CD4-positive, CD25-positive, alpha-beta regulatory T cell (primary cell): ENCODE measurements at places on chromosomes 1 and 21.
A peak's percentile ranks its signal among the peaks of the same experiment; 100 is the strongest.

DNA sequence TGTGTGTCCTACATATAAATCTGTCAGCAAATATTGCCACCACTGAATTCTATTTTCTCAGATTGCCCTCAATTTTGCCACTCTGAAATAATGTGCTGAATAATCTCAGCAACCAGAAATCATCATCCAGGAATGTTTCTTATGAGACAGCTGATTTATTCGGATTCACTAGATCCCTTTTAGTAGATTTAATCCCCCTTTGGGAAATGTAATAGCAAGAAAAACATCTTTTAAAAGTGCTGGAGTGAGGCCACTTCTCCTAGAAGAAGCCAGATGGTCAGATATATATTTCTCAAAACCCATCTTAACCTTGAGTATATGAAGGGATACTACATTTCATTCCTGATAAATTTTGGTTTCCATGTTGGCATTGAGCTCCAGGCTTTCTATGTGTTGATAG lies 327.7 kb downstream of the SMYD3 start:
- H3K4me3 ChIP-seq: no peak overlapping the region
- H3K36me3 ChIP-seq: no peaks in the 10 kb centered on the region
- no peak for DNase-seq
- no peak overlapping the region for H3K27ac ChIP-seq
- H3K4me1 ChIP-seq: no peaks in the 10 kb centered on the region
- H3K27me3 ChIP-seq: no peaks in the 10 kb centered on the region

DNA sequence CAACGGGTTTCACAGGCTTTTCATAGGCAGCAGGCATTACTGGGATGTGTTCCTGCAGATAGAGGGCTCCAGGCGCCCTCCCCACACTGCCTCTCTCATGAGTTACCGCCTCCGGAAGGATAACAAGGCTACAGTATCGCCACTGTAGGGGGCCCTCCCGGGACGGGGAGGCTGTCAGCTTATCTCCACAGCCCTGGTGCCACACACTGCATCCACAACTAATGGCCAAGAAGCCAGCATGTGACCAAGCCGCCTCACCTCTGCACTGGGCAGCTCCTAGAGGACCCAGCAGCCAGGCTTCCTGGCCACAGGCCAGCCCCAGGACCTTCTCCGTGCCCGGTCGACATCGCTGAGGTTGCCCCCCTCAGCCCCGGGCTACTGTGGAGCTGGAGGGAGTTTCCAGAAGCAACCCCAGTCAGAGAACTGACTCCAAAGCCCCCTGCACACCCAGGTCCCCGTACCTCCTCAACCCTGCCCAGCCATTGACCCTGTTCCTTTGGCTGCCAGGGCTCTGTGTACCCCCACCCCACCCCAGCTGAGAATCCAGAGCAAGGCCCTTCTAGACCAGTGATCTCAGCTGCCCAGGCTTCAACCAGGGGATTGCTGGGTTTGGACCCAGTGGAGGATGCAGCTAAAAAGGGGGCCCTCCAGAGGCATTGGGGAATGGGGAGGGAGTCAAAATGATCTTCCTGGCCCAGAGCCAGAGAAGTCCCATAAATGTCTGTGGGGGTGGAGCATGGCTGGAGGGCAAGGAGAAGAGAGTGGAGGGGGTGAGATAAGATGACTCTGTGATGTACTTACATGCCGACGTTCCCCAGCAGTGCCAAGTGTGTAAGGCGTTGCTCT lies 45.0 kb downstream of the NEK2 start:
- no peaks in the 10 kb centered on the region for H3K4me1 ChIP-seq
- H3K36me3 ChIP-seq: no peaks in the 10 kb centered on the region
- DNase-seq: no peak
- no peak overlapping the region for H3K4me3 ChIP-seq
- no peaks in the 10 kb centered on the region for H3K27me3 ChIP-seq

- peaks cover 1% of the 10 kb centered on the region for H3K27me3 ChIP-seq
- no peak overlapping the region for H3K4me3 ChIP-seq
- no peak overlapping the region for H3K27ac ChIP-seq
- no peaks in the 10 kb centered on the region for H3K36me3 ChIP-seq
These were observed 98.2 kb upstream of the LMO4 start for GRCh38 chr1:87230501-87230900.

DNA sequence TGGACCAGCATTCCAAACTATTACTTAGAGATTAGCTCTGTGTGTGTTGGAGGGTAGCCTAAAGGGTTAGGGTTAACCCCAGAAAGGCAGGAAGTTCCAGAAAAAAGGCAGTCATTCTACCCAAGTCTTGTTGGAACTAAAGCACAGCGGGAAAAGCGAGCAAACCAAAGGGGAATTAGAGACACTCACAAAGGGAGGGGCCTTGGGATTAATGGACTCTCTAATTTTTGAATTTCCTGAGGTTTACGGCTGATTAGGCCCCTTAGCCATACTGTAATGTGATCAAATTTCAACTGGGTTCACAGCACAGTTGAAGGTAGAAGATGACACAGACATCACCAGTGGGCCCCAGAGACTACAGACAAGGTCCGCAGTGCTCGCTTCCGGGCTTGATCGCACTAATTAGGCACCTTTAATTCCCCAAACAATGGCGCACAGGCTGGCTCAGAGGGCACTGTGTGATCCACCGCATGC lies 28.3 kb downstream of the CAPZB start:
- no peak overlapping the region for H3K27ac ChIP-seq
- H3K4me1 ChIP-seq: peaks cover 89% of the 10 kb centered on the region
- no peak for DNase-seq
- H3K27me3 ChIP-seq: no peaks in the 10 kb centered on the region

- peaks cover 55% of the 10 kb centered on the region for H3K4me1 ChIP-seq
- peak overlapping the region; percentile 77 for H3K4me3 ChIP-seq
- no peak for DNase-seq
These were observed 207.3 kb downstream of the SLC45A1 start for GRCh38 chr1:8525216-8525557.
